Activated naive CD8-positive, alpha-beta T cell treated with anti-CD3 and anti-CD28 coated beads, Interleukin-2, amount 50 U/mL, for 24 hours (primary cell): ENCODE measurements at places on chromosomes 2 and 18.

- DNase-seq, result no peak
These were observed 23.0 kb upstream of the CPS1 start for GRCh38 chr2:210533389-210533788.

- no peak for DNase-seq
These were observed 101.5 kb upstream of the NEDD4L start for GRCh38 chr18:57942493-57942892.

DNA sequence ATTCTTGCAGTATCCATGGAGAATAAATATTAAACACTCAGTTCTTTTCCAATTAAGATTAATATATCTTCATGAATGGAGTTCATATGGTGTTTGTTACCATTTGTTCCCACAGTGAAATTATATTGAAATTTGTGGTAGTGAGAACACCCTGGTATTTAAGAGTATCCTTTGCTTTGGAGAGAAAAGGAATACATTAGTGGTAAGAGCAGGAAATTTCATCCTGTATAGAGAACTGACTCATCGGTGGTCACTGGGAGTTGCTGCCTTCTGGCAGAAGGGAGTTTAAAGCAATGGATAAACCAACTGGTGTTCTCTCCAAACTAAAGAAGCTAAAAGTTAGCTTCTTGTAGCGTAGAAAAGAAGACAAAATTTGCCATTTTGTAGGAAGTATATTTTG lies 107.3 kb downstream of the MYO1B start:
- no peak for DNase-seq

DNA sequence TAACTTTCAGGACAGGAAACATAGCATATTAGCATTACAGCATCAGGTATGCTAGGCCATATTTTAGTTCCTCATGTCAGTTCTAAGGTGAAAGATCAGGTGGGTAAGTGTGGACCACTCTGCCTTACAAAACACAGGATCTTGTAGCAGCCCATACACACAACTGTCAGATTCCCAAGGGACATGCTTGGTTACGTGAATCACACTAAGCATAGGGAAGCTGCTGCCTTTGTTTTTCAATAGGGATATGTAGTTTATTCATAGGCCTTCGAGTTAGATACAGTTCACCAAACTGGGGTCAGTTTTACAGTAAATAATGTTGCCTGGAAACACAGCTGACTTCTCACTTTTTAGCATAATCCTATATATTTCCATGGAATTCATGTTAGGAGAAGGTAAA lies 116.1 kb upstream of the OTX1 start:
- DNase-seq, result no peak

DNA sequence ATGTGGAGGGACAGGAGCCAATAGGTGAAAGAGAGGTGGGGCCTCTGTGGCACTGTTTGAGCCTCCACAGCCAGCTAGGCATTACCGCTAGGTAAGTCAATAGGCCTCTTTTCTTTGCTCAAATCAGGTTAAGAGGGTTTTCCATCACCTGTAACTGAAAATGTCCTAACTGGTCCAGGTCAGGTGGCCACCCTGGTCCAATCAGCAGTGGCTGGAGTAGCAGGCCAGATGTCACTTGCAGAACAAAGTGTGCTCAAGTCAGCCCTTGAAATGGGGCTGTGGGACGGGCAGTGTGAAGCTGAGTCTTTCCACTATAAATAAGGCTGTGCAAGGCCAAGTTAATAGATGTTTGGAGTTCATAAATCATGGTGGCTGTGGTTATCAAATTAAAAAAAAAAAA lies 20.9 kb downstream of the FBXO36 start:
- DNase-seq, result no peak
